Cardiac muscle cell (in vitro differentiated cells and primary cell): ENCODE measurements at places on chromosomes 4 and X. TPM values are rescaled to one million over a fixed set of nuclear protein-coding genes. Genes with fewer than 3 reads are reported as not detected.
A peak's percentile ranks its signal among the peaks of the same experiment; 100 is the strongest.

- no peak for DNase-seq
Observed at GRCh38 chr4:139658185-139658584, 7.4 kb upstream of the MGST2 start.

Gene SRPX2
- total RNA-seq, result 0.03 and 0.04 TPM in 2 replicates

Gene DCAF8L2
- not detected in 2 replicates for total RNA-seq

DNA sequence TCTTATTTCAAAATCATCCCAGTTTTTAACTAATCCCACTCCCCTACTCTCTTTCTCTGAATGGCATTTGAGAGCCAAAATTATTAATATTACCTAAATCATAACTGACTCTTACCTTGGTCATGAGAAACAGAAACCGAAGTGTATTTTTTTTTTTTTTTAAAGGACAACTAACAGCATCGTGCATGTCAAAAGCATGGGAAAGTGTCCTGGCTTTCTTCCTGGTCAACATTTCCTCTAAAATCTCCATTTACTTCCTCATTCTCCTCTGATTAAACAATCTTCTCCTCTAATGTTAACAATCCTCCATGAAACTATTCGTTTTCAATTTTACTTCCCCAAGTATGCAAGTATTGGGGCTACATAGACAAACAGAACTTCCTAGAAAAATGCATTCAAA, 2.1 kb upstream of the STS start:
- DNase-seq, result no peak

GRCh38 chrX:115642895-115643530, 82.0 kb downstream of the PLS3 start:
- peak; percentile 72 for DNase-seq

GRCh38 chr4:3442959-3443749, 1.4 kb downstream of the HGFAC start:
- peak; percentile 58 for DNase-seq

DNA sequence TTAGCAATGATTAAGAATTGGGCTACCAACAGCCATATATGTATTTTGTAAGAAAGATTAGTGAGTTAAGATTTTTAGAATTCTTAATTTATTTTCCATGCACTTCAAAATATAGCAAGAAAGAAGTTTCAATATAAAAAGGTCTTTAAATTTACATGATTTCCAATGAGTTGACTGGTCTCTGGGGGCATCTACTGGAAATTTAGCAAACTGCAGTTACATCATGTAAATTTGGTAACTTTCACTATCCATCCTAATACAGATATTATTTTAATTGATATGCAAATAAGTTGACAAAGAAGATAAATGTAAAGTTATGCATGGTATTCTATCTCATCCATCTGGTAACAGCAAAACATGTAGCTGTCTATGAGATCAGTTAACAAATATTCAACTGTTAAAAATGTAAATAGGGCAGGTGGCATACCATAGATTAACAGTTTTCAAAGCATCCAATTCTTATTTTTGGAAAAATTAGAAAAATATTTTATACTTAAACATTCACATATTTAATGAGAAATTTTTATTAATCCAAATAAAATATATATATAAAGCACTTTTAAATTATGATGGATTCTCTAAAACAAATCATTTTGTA, 29.1 kb downstream of the TTC29 start:
- DNase-seq, result peak; percentile 65

DNA sequence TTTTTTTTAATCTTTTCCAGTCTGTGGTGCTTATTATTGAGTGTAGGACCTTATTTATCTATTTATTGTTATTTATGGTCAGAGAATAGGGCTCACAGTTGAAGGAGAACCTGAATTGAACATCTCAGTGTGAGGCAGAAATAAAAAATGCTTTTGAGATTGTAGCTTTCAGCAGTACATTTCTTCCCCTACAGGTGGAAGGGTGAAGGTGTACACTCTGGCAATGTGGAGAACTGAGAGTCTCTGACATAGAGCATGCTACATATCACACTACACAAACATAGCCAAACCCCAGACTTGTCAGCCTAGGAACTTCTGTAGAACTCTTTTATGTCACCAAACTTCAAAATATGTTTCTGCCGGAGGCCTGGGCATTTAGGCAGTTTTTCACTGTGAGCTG, 140.2 kb downstream of the STIM2 start:
- DNase-seq, result no peak

GRCh38 chr4:168841000-168841671, 168.9 kb downstream of the CBR4 start:
- no peak for DNase-seq

Gene CLCN4
- total RNA-seq, result 15.2 and 18.2 TPM in 2 replicates
